ENCODE measurements at places on chromosomes 2 and 18.

DNA sequence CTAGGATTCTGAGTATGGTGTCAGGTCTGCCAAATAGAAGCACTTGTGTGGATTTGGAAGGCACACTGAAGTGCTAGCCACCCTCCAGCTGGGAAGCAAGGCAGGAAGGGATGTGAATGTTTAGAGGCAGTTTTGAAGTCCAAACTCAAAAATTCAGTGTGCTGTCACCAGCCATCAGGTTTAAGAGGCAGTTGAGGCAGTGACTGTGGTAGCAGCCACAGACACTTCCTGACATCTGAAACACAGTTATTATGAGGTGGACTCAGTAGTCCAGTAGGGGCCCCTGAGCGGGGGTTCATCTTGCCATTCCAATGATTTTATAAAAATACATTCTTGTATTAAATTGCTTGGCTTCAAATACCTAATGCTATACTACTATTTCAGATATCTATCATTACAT is 13.4 kb upstream of the DOCK10 start:
- DNase-seq: no peak

DNA sequence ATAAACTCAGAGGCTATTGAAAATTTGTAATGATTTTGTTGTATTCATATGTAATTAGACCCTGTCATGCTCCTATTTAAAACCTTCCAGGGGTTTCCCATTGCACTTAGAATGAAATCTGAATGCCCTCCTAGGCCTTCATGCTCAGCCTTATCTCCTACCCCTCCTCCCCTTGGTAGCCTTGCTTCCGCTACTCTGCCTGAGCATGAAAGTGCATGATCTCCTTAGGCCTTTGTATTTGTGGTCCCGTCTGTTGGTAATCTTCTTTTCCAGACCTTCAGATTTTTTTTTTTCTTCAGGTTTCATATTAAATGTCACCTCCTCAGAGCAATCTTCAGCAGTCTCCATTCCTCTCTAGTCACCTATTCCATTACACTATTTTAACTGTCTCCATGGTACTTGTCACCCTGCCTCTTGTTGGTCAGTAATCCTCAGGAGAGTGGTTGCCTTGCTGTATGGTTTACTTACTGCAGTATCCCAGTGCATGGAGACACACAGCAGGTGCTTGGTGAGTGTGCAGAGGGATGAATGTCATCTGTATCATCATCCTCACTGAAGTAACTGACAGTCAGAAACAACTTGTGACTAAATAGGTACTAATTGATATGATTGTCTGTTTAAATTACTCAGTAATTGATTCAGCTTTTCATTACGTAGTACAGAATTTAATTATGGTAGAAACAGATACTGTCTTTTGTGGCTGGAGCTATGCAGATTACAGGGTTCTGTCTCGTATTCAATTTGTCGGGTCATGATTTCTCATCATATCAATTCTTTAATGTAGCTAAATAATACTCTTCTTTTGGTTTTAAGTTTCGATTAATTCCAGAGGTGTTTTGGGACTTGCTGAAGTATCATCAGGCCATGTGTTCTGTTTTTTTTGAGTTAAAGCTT is 63.9 kb downstream of the PHLPP1 start:
- DNase-seq: no peak

GRCh38 chr2:185433824-185434223 is 304.8 kb upstream of the FSIP2 start:
- no peak for DNase-seq

GRCh38 chr18:6951336-6952090 is 166.1 kb downstream of the LAMA1 start:
- no peak for DNase-seq

DNA sequence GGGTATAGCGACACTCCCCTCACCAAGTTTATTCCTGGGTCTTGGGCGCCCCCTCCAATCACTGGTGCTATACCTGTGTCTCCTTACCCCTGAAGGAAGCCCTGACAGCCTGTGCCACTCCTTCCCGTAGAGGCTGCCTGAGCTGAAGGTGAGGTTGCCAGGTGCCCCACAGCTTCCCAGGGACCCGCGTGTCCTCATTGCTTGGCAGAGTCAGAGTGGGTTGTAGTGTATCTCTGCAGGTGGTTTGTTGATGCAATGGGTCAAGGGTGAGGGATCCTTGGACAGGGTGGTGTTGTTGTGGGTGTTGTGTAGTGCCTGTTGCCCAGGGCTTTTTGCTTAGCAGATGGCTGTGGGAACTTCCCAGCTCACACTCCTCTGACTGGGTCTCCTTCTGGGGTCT is 438.7 kb upstream of the FSIP2 start:
- DNase-seq: no peak

DNA sequence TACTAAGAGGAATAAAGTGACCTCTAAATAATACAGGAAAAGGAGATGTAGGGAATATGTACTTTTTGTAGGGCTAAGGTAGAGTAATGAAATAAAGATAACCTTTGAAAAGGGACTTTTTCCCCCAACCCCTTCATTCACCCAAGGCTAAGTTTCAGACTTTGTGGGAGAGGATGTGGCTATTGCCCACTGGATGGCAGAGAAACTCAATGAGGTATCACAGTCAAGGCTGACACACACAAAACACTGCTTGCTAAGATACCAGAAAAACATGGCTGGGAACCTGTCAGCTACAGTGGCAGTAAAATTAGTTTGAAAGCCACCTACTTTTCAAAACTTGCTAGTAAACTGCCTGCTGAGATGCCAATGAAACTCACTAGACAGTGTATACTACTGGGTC is 158.8 kb upstream of the WDSUB1 start:
- DNase-seq: no peak

DNA sequence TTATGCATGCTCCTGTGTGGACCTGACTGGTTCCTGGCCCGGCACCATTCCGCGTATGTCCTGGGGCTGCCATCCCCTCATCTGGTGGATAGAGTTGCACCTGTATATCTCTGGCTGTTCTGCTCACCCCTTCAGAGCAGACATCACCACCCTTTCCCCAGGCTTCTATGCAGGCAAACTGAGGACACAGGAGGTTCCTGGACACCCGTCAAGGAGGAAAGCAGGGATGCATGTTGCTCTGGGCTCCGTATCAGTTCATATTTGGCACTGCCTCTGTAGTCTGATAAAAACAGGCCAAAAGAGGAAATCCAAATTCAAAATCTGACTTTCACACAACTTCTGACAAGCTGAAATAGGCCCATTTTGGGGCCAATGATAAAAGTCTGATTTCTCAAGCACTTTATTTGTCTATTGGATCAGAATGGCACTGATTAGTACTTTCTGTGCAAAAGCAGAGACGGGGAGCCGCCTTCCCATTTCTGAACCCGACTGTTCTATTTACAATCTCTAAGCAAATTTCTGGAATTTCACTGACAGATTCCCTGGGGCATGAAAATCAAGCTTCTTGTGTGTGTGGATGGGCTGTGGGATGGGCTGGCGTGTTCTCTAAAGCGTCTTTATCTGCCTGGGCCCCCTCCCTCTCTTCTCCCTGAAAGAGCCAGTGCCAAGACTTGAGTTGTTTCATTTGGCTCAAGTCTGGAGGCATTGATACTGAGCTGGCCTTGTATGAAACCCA is 96.9 kb downstream of the SETBP1 start:
- no peak for DNase-seq

DNA sequence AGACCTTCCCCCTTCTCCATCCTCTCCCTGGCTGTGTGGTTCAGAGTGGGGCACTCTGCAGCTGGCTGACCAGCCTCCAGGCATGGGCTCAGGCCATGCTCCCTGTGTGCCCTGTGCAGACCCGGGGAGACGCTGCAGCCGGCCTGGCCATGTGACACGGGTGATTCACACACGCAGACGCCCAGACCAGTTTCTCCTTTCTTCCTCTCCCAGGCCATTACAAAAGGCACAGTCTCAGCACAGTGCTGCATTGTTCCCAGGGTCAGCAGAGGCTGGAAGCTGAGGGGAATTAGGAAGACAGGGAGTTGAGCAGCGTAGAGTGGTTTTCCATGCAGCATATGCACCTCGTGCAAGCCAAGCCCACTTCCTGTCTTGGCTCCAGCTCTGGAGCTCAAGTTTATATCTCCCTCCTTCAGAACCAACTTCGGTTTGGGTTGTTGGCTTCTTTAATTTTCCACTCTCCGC is 288.5 kb downstream of the TNS1 start:
- DNase-seq: peak; percentile 49

DNA sequence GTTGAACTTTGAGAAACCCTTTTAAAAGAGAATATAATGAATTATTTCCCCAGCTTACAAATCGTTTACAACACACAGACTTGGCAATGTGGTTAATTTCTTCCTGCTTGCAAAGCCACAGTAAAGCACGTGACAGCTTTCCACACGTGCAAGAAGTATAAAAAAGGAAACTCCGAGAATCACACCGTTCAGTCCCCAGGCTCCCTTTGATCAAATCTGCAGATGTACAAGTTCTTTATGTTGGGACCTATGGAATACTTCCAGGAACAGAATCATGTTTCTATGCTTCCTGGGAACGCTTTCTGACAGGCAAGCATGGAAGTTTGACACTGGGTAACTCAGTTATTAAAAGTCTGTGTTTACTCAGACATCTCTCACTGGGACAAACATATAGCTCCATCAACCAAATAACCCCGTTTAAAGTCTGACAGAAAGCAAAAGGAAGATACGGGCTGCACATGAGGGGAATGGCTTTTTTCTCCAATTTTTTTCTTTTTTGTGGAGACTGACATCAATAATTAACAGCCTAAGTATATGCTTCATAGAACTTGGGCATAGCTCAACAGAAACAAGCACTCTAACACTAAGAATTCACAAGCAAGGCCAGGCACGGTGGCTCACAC is 134.8 kb downstream of the EIPR1 start:
- DNase-seq: peak; percentile 2

DNA sequence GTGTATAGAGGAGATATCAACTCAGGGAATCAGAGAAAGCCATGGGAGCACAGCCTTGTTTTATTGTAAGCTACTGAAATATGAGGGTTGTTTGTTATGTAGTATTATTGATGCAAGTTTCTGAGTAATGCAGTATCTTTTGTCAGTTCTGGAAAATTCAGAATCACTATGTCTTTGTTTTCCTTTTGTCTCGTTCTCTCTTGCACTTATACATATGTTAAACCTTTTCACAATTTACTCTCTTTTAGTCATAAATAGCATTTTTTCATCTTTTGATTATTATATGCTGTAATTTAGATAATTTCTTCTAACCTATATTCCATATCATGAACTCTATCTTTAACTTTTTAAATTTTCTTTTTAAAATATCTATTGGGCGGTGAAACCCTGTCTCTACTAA is 85.0 kb upstream of the COL3A1 start:
- DNase-seq: no peak

DNA sequence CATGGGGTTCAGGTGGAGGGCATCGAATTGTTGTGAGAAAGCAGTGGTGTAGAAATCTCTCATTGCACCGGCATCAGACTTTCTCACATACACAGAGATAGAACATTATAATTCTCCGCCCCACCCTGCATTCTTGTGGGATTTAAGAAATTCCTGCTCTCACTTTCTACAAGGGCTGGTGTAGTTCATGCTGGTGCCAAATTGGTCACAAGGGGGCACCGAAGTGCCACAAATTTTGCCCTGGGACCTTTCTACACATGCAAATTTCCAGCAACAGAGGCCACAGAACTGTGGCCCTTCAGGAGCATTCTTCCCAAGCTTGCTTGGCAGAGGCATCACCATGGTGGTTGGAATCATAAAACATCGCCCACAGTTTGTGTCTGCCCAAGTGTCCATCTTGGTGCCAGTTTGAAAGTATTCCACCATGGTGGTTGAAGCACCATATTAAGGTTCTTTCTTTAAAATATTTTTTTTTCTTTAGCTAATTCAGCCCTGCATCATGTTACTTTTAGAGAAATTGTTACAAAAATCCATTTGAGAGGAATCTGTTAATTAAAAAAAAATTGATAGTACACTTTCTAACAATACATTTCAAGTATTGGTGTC is 521.2 kb upstream of the FANCL start:
- DNase-seq: peak; percentile 13

Data from stromal cell of bone marrow (primary cell).